ENCODE measurements at places on chromosomes 5 and 9.
A peak's percentile ranks its signal among the peaks of the same experiment; 100 is the strongest.

DNA sequence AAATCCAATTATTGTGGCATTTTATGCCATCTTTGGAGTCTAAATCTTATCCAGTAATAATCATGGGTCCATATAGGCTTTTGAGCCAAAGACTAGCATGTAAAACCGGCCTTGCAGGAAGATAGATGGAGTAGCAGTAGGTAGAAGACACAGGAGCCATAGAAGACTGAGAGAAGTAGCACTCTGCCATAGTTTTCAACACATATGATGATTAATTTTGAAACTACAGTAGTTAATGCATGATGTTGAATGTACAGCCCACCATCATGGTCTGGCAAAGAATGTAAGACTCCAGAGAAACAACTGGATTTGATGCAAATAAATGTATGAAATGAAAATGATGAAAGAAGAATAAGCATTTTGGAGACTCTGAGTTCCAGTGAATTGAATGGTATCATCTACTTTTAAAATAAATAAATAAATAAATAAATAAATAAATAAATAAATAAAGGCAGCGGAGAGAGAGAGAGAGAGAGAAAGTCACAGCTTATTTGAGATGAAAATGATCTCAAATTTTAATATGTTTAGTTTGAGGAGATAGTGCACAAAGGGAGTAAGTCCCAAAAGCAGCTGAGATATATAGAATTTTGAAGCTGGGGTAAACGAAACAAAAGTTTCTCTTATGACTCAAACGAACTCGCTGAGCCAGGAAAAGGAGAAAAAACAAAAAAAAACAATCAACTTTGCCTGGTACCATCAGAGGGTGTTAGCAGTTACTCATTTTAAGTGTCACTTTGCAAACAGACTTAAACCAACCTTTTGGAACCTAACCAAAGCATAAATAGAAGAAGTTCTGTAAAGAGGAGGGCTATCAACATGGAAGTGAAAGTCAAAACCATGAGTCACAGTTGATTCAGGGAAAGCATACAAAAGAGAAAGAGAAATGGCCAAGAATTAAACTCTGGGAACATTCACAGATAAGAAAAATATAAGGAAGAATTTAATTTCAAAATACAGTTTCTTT is 388.7 kb downstream of the CETN3 start:
- DNase-seq, result peak; percentile 77

- DNase-seq, result no peak
Observed at GRCh38 chr5:160251406-160252155, 22.3 kb downstream of the FABP6 start.

GRCh38 chr5:32092938-32093812 is 80.9 kb downstream of the GOLPH3 start:
- peak; percentile 56 for DNase-seq

DNA sequence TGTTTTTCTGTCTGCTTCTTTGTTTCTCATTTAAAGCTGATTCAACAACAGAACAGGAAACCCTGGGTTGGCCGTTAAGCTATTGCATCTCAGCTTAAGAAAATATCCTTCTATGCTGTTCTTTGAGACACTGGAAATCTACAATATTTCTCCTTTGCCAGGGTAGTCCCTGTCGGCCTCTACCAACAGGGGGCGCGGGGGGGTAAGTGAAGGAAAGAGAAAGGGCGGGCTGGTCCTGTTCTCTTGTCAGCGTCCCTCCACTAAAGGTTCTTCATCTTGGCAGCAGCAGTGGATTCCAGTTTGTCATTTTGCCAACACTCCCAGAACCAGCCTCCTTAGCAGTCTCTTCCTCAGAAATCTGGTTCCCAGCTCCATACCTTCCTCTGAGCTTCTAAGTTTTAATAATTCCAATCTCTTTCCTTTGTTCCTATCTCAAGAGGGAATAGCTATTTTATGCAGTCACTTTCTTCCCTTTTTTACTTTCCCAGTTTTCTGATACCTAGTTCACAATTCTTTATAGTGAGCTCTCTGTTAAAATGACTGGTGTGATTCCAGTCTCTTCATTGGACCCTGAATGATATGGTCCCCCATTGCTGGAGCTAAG is 222.3 kb downstream of the GLIS3 start:
- DNase-seq, result peak; percentile 34

- DNase-seq, result no peak
Observed at GRCh38 chr9:128568470-128569078, 16.2 kb downstream of the SPTAN1 start.

- DNase-seq, result peak; percentile 55
Observed at GRCh38 chr5:108461628-108462367, 79.9 kb upstream of the FBXL17 start.

DNA sequence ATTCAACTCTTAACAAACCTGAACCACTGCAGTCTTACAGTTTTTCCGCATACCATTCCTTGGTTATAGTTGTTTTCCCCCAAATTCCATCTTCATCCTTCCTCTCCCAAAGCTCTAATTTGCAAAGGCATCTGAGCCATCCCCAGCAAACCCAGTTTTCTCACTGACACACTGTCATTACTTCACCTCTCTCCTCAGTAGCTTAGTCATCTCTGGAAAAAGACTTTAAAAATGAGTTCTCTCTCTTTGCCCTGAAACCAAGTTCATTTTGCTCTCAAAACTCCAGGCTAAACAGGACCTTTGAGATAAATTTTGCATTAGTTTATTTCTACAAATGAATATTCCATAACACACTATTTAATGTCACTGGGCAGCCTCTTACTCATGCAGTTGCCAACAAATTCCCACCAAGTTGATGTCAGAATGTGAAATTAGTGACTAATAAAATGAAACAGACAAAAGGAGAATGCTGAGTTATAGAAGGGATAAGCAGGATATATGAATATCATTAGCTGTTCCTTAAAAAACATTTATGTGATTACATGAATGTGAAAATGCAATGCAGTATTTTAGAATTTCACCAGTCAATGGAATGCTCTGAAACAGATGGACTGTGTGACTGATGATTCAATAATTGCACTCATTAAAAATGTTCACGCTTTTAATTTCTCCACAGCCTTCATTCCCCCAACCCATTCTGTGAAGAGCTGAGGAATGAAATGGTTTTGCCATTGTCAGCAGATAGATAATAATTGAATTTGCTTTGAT is 107.4 kb upstream of the DMAC1 start:
- no peak for DNase-seq

GRCh38 chr5:37182667-37183066 is 66.5 kb downstream of the CPLANE1 start:
- no peak for DNase-seq

DNA sequence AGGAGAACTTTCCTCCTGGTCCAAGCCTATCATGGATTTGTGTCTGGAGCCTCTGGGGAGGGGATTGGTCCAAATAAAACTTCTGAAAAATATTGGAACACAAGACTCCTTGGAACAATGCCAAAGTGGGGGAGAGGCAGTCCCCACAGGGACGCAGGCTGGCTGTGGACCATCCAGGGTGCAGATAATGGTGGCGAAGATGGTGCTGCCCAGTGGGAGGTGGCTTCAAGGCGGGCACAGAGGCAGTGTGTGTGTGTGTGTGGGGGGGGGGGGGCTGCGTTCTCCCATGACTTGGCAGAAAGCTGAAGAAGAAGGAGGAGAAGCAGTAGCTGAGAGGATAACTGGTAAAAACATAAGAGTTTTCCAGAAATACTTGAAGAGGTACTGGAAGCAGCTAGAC is 186.4 kb downstream of the MELK start:
- DNase-seq, result no peak

DNA sequence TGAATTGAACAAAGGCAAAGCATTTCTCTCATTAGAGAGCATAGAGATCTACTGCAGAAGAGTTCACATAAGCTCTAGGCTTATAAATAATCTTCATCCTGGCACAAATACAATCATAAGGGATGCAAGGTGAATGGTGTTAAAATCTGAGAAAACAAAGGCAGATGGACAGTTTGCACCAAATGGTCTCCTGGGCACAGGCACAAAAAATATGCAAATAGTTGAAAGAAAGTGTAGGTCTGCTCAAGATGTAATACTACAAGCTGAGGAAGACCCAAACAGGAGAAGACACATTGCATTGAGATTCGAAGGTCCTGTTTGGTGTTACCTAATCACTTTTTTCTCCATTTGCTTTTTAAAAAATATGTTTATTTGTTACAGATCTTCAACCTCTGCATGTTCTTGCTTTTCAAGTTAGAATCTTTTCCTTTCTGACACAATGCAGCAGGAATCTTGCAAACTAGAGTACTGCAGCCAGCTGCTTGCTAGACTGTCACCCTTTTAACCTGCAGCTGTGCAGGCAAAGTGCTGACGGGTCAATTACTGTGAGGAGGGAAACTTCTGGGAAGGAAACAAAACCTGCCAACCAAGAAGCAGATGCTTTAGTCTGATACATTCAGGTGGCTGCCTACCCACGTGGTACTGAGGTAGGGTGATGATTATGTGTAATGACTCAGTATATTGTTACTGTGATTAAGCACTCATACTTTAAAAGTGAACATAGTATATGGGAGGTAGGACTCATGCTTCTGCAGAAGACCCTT is 1048.6 kb upstream of the SEMA6A start:
- DNase-seq, result no peak

DNA sequence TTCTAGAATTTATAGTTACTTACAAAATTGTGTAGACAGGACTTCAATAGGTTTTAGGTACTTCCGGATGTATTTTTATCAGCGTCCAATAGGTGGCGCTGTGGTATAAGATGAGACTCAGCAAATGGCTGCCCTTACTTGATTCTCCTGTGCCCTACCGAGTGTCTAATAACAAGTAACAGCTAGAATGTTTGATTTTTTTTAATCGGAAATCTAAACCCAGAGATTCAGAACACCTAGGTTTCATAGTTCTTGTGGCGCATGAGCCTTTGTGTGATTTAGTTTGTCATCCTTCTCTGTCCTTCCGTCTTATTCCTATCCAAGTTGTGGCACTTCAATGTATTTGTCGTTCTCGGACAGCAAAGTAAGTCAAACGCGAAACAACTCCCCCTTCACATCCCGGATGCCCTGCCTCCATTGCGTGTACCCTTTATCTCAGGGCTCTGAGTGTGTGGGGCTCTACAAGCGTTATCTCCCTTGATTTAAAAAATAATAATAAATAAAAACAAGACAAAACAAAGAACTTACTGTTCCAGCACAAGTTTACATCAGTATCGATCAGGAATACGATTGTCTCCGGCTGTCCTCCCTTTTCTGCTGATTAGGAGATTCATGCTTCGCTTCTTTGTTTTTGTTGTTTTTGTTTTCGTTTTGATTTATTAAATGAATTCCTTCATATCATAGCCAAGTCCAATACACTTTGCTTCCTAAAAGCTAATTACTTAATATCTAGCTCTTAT is 50.7 kb upstream of the SLC30A5 start:
- peak; percentile 75 for DNase-seq

DNA sequence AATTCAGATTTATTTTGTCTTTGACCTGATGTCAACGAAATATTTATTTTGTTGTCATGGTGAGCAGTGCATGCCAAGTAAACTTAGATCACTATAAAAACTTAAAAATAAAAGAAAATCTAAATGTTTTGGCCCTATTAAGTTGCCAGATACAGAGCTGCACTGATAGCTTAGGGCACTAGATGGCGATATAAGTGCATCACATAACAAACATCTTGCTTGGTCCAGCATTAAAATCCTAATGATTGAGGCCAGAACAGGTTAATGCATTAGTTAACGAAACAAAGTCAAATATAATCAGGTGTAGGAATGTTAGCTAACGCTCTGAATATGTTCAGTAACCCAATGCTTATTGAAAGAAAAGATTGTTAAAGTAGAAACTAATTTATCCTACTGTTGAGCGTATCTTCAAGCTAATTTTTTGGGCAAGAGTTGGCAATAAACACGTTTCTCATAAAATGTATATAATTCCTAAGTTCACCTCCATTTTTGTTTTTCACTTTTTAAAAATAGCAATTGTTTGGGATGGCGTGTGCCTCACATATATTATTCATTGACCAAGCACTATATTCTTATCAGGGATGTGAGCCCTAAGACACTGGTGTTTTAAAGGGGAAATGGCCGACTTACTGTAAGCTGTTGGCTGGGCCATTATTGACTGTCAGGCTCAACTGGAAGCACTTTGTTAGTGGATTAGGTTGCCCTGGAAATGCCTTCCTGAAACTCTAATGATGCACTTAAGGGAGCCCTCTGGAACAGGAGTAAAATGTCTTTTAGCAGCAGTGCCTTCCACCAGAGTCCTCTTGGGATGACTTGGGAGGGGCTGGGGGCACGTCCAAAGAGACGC is 33.3 kb downstream of the KCTD16 start:
- peak; percentile 51 for DNase-seq

GRCh38 chr5:168434001-168434400 is 52.3 kb upstream of the RARS1 start:
- no peak for DNase-seq

GRCh38 chr5:135154197-135154596 is 120.2 kb upstream of the PITX1 start:
- DNase-seq, result no peak

All from fibroblast of skin of left quadriceps (primary cell).